ENCODE measurements at places on chromosomes 11 and 22. TPM values are rescaled to one million over a fixed set of nuclear protein-coding genes. Genes with fewer than 3 reads are reported as not detected.

The ADAMTS15 gene
- 11.0 TPM for total RNA-seq

The SLC5A1 gene
- total RNA-seq, result not detected

The MPPED2 gene
- not detected for total RNA-seq

The CLMP gene
- 24.7 TPM for total RNA-seq

The ISX gene
- not detected for total RNA-seq

The GAL3ST1 gene
- 9.7 TPM for total RNA-seq

The LRRN4CL gene
- not detected for total RNA-seq

The TMEM151A gene
- 3.2 TPM for total RNA-seq

The MIOX gene
- 0.09 TPM for total RNA-seq

The CARD18 gene
- not detected for total RNA-seq

The PIH1D2 gene
- 0.58 TPM for total RNA-seq

The FOLR3 gene
- not detected for total RNA-seq

The SELENOM gene
- 69.6 TPM for total RNA-seq

The BARX2 gene
- total RNA-seq, result not detected

The CNTN5 gene
- total RNA-seq, result not detected

The UBE4A gene
- 12.7 TPM for total RNA-seq

The E2F8 gene
- 6.2 TPM for total RNA-seq

The PLEKHA7 gene
- total RNA-seq, result 17.8 TPM

The GRM5 gene
- total RNA-seq, result not detected

The APOBEC3B gene
- total RNA-seq, result 30.9 TPM

The USH1C gene
- total RNA-seq, result 0.71 TPM

The CABP4 gene
- total RNA-seq, result not detected

The LYVE1 gene
- 0.03 TPM for total RNA-seq

The ANKK1 gene
- total RNA-seq, result not detected

The FGF19 gene
- 0.08 TPM for total RNA-seq

The KCNC1 gene
- 0.06 TPM for total RNA-seq

The BCO2 gene
- 0.93 TPM for total RNA-seq

The ANKRD42 gene
- 9.5 TPM for total RNA-seq

The LINC01488 gene
- total RNA-seq, result not detected

All from A549 treated with DMSO at 1 μM for 4 hours (cell line).